Gastrocnemius medialis (tissue), 4 donors: ENCODE measurements at places on chromosomes 5 and 9. TPM values are rescaled to one million over a fixed set of nuclear protein-coding genes. Genes with fewer than 3 reads are reported as not detected.

DNA sequence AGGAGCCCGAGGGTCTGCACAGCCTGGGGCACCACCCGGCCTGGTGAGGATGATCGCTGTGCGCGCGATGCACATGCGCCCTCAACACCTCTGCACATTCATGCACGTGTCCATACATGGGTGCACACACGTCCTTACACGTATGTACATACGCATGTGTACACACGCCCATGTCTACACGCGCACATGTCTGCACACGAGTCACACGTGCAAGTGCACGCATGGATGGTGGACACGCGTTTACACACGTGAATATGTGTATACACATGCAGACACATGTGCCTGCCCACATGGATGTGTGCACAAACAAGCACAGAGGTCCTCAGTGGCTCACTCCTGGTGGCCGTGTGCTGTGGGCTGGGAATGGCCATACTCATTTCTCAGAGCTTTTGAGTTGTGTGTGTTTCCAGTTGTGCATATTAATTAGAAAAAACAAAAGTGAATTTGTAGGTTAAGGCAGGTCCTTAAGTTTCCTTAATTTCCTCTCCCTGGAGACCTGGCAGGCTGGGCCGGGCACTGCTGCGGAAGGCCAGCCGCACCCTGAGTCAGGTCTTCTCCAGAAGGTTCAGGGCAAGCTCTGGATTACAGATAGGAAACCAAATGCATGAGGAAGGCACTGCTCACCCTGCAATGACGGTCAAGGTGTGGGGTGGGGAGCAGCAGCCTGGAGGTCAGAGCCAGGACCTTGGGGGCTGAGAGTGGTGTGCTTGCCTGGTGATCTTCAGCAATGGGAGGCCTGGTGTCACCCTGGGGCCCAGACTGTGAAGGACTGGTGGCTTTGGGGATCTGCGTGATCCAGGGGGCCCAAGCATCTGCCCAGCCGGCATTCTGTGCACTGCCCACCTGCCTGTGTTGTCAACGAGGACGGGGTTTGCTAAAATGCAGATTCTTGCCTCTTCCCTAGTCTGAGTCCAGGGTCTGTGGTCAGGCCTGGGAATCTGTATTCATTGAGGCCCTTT lies 1.3 kb upstream of the RNU6ATAC start:
- peaks cover 10% of the 10 kb centered on the region for H3K4me1 ChIP-seq
- H3K4me3 ChIP-seq, result no peak overlapping the region
- H3K27ac ChIP-seq, result no peak overlapping the region
- H3K36me3 ChIP-seq, result no peaks in the 10 kb centered on the region
- H3K27me3 ChIP-seq, result no peaks in the 10 kb centered on the region

DNA sequence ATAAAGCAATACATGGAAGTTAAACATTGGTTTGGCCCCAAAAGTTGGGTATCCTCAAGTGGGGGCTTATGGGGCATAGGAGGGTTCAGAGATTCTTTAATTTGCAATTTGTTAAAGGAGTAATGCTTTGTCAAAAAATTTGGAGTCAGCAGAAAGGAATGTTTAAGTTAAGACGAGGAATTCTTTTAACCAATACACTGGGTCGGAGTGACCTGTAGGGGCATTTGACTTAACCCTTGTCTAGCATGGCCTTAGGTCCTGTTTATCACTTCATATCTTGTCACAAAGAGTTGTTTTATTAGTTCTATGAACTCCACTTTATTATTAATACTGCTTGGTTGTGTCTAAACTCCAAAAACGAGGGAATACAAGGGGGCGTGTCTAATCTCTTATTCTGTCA lies 656.1 kb upstream of the RORB start:
- no peak for DNase-seq
- H3K4me3 ChIP-seq, result no peak overlapping the region
- no peaks in the 10 kb centered on the region for H3K27me3 ChIP-seq

- no peaks in the 10 kb centered on the region for H3K4me1 ChIP-seq
- no peak overlapping the region for H3K4me3 ChIP-seq
- no peak overlapping the region for H3K27ac ChIP-seq
- no peaks in the 10 kb centered on the region for H3K36me3 ChIP-seq
These were observed 76.2 kb upstream of the NTRK2 start for GRCh38 chr9:84593352-84593751.

DNA sequence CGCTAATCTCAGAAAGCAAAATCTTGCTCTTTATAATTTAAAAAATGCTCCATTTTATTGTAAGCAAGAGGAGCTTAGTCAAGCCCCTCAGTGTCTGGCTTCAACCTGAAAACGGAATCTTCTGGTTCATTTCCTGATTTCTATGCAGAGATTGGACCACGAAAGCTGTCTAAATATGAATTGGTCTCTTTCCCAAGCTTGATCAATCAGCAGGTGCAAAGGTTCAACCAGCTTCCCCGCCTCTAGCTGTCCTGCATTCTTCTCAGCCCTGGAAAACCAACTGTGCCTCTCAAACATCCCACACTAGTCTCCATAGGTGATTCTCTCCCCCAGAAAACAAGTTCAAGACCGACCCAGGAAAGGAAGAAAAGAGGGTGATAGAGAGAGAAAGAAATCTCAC lies 34.5 kb downstream of the FNBP1 start:
- no peak for DNase-seq
- H3K27me3 ChIP-seq, result no peaks in the 10 kb centered on the region
- no peak overlapping the region for H3K4me3 ChIP-seq
- peaks cover 3% of the 10 kb centered on the region for H3K4me1 ChIP-seq
- H3K36me3 ChIP-seq, result peaks cover 3% of the 10 kb centered on the region

- no peak overlapping the region for H3K27ac ChIP-seq
- DNase-seq, result no peak
- H3K4me1 ChIP-seq, result no peaks in the 10 kb centered on the region
- no peaks in the 10 kb centered on the region for H3K36me3 ChIP-seq
- H3K27me3 ChIP-seq, result peaks cover 12% of the 10 kb centered on the region
- H3K4me3 ChIP-seq, result no peak overlapping the region
These were observed 154.6 kb downstream of the OLFM1 start for GRCh38 chr9:135242049-135242396.

- no peak overlapping the region for H3K27ac ChIP-seq
- no peaks in the 10 kb centered on the region for H3K27me3 ChIP-seq
- DNase-seq, result no peak
- no peaks in the 10 kb centered on the region for H3K36me3 ChIP-seq
- H3K4me3 ChIP-seq, result no peak overlapping the region
These were observed 167.5 kb downstream of the HSPA4 start for GRCh38 chr5:133219296-133219695.

DNA sequence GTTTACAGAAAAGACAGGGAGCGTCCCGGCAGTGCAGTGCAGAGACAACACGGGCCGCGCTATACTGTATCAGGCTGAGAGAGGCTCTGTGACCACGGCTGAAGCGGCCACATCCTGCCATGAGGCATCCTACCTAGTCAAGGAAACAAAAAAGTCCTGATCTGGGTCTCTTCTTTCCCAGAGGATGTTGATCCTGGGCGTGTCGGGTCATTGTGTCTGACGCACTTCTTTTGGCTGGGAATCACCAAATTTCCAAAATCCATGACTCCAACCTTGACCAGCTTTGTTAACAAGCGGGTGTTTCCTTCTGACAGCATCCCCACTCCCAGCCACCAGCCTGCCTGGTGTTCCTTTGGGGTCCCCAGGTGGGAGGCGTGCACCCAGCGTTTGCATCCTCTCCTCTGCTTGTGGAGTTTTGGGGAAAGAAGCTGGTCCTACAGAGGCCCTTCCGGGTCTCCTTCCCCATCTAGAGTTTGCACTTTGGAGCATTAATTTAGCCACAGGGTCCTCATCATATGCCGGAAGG lies 91.4 kb upstream of the RAI14 start:
- H3K27ac ChIP-seq, result no peak overlapping the region
- no peaks in the 10 kb centered on the region for H3K36me3 ChIP-seq
- H3K4me1 ChIP-seq, result no peaks in the 10 kb centered on the region
- H3K4me3 ChIP-seq, result no peak overlapping the region
- no peaks in the 10 kb centered on the region for H3K27me3 ChIP-seq
- no peak for DNase-seq

DNA sequence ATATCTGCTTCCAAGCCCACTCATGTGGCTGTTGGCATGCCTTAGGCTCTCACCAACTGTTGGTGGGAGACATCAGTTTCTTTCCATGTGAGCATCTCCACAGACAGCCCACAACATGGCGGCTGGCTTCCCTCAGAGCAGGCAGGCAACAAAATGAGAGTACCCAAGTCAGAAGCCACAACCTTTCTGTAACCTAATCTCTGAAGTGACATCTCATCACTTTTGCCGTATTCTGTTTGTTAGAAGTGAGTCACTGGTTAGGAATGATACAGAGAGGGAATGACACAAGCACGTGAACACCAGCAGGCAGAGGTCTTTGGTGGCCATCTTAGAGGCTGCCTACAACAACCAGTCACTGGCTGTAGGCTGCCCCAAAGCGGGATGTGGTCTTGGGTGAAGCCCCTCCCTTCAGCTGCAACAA lies 88.6 kb upstream of the RASGRF2 start:
- no peaks in the 10 kb centered on the region for H3K27me3 ChIP-seq
- H3K4me1 ChIP-seq, result no peaks in the 10 kb centered on the region
- H3K36me3 ChIP-seq, result peaks cover 9% of the 10 kb centered on the region
- no peak overlapping the region for H3K4me3 ChIP-seq

DNA sequence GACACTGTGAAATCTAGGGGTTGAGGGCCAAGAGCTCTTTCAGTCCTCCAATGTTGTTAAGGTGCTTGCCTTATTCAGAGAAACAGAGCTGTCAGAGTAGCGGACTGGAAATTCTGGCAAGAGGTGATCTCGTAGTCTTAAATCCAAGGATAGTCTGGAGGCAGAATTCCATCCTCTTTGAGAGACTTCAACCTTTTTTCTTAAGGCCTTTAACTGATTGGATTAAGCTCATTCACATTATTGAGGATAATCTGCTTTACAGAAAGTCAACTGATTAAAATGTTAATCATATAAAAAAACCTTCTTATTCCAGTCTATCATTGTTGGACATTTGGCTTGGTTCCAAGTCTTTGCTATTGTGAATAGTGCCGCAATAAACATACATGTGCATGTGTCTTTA lies 243.1 kb upstream of the COX7C start:
- H3K4me1 ChIP-seq, result no peaks in the 10 kb centered on the region
- no peaks in the 10 kb centered on the region for H3K36me3 ChIP-seq
- no peak overlapping the region for H3K27ac ChIP-seq
- no peak overlapping the region for H3K4me3 ChIP-seq

GRCh38 chr5:128432913-128433440 lies 105.1 kb downstream of the FBN2 start:
- H3K4me1 ChIP-seq, result no peaks in the 10 kb centered on the region
- H3K36me3 ChIP-seq, result no peaks in the 10 kb centered on the region
- no peak for DNase-seq
- H3K4me3 ChIP-seq, result no peak overlapping the region

- H3K4me1 ChIP-seq, result no peaks in the 10 kb centered on the region
- H3K36me3 ChIP-seq, result no peaks in the 10 kb centered on the region
- H3K27me3 ChIP-seq, result peaks cover under 1% of the 10 kb centered on the region
These were observed 66.0 kb upstream of the ADAMTS2 start for GRCh38 chr5:179411161-179411841.

DNA sequence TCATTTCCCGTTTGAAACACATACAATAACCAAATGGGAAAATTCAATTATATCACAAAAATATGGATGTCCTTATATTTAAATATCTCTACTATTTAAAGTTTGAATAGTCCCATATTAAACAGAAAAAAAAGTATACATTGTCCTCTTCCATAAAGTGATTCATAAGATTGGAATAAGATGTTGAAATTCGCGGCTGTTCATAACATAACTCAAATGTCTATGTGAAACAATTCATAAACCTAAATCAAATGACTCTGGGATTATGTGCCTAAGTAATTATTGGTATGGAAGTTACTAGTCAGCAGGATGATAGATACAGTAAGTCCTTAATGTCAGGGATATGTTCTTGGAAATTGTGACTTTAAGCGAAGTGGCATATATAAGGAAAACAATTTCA lies 3.9 kb upstream of the EFNA5 start:
- no peak for DNase-seq
- H3K27me3 ChIP-seq, result peaks cover 5% of the 10 kb centered on the region
- H3K4me1 ChIP-seq, result peaks cover 24% of the 10 kb centered on the region
- no peaks in the 10 kb centered on the region for H3K36me3 ChIP-seq
- H3K27ac ChIP-seq, result no peak overlapping the region
- H3K4me3 ChIP-seq, result no peak overlapping the region

DNA sequence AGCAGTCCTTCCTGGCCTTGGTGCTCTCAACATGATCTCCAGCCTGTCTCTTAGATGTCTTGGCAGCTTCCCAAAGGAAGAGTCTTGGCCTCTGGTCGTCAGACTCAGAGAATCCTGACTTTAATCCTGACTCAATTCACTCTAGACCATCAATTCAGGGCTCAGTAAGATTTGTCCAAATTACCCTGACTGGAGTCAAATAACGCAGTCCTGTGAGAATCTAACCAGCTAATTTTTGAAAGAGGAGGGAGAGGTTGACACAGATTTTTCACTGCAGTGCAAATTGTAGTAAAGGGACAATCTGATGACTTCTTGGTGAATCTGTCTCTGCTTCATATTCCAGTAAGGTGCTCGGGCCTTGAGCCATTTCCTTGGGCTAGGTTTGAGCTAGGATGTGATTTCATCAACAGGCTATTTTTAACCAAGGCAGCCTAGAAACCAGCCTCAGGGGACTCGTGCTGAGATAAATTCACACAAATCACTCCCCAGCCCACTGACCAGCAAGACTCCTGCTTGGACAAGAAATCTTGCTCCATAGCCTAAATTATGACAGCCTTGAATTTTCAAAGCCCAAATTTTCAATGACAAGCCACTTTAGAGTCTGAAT lies 257.4 kb downstream of the ENC1 start:
- no peaks in the 10 kb centered on the region for H3K27me3 ChIP-seq
- H3K4me1 ChIP-seq, result peaks cover 66% of the 10 kb centered on the region
- no peaks in the 10 kb centered on the region for H3K36me3 ChIP-seq

DNA sequence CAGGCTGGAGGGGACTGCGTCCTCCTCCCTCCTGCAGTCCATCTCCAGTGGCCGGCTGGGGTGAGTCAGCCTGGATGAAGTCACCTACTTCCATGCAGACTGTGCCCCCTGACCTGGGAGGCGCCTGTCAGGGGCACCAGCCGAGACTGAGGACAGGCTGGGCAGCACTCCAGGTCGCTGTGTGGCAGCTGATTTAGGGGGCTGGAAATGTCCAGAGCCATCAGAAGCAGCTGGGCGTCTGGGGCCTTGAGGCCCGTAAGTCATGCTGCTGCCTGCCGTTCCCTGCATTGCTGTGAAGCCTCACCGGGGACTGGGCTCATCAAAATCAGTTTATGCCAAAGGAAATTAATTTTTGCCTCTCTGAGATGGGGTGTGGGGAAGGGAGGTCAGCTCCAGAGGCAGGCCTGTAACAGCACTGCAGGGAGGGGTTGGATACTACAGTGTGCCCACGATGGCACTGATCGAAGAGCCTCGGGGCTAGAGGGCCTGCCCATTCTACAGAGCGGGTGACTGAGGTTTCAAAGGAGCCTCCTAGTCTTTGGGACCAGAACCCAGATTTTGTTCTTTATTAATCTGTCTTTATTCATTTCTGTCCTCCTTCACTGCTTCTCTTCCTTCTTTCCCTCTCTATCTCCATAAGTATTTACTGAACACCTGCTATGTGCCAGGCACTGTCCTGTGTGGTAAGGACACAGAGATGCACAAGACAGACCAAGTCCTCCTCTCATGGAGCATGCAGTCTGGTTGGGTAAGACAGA lies 70.4 kb upstream of the PSD2 start:
- no peak overlapping the region for H3K4me3 ChIP-seq
- no peaks in the 10 kb centered on the region for H3K4me1 ChIP-seq
- no peaks in the 10 kb centered on the region for H3K27me3 ChIP-seq
- no peak for DNase-seq

NEUROG1 gene
- not detected for total RNA-seq

DDX4 gene
- not detected for total RNA-seq

HSD17B3 gene
- total RNA-seq, result not detected

ACTBL2 gene
- not detected for total RNA-seq

TRIM36 gene
- total RNA-seq, result 0.42 TPM

PCDHB5 gene
- total RNA-seq, result 0.38 TPM
